ENCODE measurements at places on chromosomes 6 and 20.
A peak's percentile ranks its signal among the peaks of the same experiment; 100 is the strongest.

GRCh38 chr6:16543521-16543920 is 217.7 kb downstream of the ATXN1 start:
- no peak for DNase-seq

- DNase-seq: no peak
Observed at GRCh38 chr20:33704197-33704924, 15.7 kb downstream of the PXMP4 start.

DNA sequence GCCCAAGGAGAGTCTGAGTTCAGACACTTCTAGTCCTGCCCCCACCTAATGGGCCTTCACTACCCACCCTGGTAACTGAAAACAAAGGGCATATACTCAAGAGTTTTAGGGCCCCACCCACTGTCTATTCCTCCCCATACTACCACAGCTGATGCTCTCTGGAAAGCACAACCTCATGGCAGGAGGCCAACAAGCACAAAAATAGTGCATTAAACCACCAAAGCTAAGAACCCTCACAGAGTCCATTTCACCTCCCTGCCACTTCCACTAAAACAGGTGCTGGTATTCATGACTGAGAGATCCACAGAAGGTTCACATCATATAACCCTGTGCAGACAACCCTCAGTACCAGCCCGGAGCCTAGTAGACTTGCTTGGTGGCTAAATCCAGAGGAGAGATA is 132.1 kb upstream of the ADGRB3 start:
- DNase-seq: no peak

DNA sequence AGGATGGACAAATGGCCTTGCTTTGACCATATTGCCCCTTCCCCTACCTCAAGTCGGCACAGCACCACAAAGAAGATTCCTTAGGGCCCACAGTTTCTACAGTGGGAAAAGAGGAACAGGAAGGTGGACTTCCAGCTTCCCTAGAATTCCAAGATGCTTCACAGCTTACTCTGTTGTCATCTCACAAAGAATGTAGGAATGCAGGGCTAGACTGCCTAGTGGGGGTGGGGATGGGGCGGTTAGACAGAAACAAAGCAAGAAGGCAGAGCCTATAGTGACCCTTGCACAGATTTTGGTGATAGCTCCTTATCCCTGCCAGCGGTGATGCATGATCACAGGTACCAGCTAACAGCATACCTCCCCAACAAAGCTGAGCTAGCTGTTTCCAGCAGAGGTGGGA is 607.6 kb upstream of the MAN1A1 start:
- DNase-seq: no peak

GRCh38 chr6:108321253-108321747 is 26.4 kb downstream of the AFG1L start:
- no peak for DNase-seq

GRCh38 chr6:165998072-165998471 is 169.6 kb downstream of the TBXT start:
- DNase-seq: no peak

- DNase-seq: no peak
Observed at GRCh38 chr6:153167907-153168306, 36.8 kb upstream of the RGS17 start.

DNA sequence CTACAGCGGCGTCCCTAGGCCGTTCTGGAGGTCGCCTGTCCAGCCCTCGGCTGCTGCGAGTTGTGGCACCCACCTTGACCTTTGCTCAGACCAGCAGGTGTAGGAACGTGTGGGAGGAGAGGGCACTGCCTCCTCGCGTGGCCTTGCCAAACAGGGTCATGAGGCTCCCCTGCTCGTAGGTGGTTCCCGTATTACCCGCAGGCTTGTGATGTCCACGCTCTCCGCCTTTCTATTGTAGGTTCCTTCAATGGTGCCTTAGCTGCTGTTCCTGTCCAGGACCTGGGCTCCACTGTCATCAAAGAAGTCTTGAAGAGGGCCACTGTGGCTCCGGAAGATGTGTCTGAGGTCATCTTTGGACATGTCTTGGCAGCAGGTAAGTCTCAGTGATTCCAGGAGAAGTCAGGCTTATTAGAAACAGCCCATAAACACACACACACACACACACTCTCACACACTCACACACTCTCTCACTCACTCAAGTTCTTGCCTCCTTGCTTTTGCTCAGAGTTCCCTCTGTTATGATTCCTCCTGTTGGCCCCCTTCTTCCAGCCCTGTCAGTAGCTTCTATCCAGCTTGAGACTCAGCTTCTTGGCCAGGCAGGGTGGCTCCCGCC is 942 bp downstream of the ACAT2 start:
- DNase-seq: peak; percentile 6

DNA sequence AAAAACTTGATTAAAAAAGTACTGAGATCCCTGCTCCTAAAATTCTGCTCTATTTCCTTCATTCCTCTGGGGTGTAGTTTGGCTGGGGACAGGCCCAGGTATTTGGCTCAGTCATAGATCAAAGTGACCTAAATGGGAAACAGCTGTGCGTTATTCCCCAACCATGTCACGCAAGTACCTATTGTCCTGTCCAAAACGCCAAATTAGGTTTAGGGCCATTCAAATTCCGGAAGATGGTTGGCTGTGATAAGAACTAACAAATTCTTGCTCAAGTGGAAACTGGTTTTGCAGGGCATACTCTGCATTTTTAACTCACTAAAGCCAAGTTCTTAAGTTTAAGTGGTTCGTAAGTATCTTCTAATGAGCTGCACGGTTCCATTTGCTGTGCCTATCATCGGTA is 147.6 kb upstream of the TMEM170B start:
- no peak for DNase-seq

DNA sequence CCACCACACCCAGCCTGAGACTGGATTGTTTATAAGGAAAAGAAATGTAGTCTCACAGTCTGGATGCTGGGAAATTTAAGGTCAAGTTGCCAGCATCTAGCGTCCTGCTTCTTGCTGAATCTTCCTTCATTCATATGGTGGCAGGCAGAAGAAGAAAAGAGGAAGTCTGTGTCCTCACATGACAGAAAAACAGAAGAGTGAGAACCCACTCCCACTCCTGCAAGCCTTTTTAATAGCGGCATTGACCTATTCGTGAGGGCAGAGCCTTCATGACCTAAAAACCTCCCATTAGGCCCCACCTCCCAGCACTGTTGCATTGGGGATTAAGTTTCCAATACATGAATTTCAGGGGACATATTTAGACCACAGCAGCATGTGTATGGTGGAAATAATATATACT is 160.8 kb upstream of the BMP2 start:
- no peak for DNase-seq

GRCh38 chr20:59342023-59342957 is 41.9 kb downstream of the EDN3 start:
- no peak for DNase-seq

- no peak for DNase-seq
Observed at GRCh38 chr6:99711302-99711701, 104.7 kb downstream of the PRDM13 start.

GRCh38 chr6:105495515-105495914 is 92.6 kb upstream of the PREP start:
- DNase-seq: no peak

- no peak for DNase-seq
Observed at GRCh38 chr6:13992417-13993055, 67.8 kb downstream of the RNF182 start.

GRCh38 chr6:121614115-121614514 is 178.7 kb downstream of the GJA1 start:
- DNase-seq: no peak

DNA sequence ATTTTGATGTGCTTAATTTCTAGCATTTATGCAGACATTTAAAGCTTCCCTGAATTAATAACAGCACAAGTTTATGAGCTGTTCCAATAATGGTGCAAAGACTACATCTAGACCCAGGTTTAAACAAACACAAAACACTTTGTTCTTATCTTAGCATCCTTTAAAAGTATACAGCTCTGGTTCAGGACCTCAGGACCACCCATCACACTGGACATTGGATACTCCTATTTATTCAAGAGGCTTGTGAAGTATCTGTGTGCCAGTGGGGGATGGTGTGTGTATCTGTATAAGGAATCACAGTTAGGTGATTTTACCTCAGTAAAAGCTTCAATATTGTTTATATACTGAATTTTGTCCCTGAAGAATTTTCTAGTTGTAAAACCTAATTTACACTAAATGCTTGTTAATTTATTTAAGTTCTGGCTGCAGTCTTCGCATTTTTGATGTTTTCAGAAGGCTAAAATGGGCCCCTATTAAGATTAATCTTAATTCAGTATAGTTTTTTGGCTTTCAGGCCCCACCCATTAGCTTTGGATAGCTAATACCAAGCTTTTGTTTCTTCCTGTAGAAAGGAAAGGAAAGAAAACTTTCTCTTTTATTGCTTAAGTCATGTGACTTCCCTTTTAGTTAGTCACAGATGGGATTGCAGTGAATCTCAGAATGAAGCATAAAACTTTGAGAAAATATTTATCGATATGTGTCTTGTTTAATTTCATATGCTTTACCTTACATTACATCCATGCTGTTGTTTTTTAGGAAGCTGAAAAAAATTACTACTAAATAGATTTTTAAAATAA is 13.1 kb downstream of the LIN28B start:
- no peak for DNase-seq

GRCh38 chr6:91824331-91824730 is 1237.5 kb upstream of the MAP3K7 start:
- DNase-seq: no peak

- no peak for DNase-seq
Observed at GRCh38 chr6:71388068-71388744, 99.6 kb downstream of the OGFRL1 start.

DNA sequence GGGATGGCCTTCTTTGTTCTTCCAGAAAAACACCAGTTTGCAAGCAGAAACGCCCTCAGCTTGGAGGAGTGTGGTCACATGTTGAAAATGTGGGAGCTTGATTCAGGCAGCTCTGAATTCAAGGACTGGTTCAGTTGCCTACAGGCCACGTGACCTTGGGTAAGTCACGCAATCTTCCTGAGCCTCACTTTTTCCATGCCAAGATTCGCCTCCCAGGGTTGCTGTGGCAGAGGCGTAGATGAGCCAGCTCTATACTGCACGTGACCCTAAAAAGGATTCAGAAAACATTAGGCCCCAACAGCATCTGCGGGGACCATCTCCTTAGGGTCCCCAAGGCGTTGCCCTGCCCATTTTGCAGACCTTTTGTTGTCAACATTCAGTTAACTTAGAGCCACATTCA is 112.0 kb upstream of the SNX9 start:
- no peak for DNase-seq

- no peak for DNase-seq
Observed at GRCh38 chr20:11111191-11111590, 437.4 kb upstream of the JAG1 start.

DNA sequence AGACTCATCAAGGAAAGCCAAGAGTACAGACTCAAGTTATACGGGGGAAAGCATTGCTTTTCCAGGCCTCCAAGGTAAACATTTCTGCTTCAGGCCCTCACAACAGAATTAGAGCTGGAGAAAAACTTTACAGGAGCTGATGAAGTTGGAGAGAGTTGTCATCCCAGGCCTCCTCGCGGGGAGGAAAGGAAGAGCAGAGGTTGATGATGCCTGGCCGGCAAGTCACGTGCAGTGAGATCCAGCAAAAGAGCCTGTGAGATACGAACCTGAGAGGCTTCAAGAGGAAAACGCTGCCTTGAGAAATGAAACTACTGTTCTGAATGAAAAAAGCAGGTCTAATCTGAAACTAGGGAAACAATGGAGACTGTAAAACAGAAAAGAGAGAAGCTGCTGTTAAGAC is 122.9 kb downstream of the FAM120B start:
- no peak for DNase-seq

GRCh38 chr6:37482606-37483251 is 17.0 kb downstream of the CCDC167 start:
- no peak for DNase-seq

DNA sequence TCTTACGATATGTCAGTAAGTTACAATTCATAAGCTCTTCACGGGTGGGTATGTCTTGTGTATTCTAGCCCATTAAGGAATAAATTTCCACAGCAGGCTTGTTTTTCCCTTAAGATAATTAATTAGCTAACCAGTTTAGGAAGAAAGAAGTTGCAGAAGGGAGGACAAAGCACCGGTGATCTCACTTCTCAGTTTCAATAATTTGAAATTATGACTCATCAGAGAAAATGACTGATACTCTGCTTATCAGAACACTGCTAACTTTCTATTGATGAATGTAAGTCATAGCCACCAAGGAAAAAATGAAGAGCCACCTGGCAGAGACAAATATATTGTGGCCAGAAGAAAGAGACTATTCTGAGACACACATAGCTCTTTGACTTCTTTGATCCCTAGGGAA is 35.0 kb upstream of the ENTPD6 start:
- no peak for DNase-seq

DNA sequence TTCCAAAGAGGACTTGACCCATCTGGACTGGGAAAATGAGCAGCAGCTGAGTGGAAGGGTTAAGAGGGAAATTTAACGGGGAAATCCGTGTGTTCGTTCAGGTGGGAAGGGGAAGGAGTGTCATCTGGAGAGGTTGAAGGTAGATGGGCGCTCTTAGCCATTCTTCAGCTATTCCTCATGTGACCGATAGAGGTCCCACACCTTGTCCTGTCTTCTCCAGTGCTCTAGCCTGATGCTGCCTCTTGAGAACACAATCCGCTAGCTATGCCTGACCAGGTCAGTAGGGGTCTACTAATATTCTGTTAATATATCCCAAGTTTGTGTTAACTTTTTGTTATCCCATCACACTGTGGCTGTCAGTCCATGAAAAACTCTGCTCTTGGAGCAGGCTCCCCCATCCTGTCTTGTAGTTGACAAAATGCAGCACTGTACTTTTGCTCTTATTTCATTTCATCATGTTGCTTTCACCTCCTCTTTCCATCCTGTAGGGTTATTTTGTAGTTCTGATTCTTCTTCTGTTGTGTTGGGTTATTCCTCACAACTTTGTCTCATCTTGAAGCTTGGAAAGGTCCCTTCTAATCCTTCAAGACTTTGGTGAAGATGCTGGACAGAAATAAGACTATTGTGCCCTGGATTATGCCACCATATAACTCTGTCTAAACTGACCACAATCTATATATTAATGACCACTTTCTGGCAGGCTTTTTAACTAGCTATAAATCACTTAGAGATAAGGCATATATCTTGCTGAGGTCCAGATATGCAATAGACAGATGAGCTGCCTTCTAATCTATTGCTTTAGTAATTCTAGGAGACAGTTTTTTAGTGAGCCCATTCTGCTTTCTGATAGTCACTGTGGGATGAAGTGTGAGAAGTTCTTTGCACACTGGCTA is 123.4 kb upstream of the SUPT3H start:
- DNase-seq: no peak

- DNase-seq: no peak
Observed at GRCh38 chr20:51661609-51662178, 106.5 kb downstream of the ATP9A start.

- DNase-seq: no peak
Observed at GRCh38 chr20:48287552-48288170, 502.4 kb upstream of the SULF2 start.

DNA sequence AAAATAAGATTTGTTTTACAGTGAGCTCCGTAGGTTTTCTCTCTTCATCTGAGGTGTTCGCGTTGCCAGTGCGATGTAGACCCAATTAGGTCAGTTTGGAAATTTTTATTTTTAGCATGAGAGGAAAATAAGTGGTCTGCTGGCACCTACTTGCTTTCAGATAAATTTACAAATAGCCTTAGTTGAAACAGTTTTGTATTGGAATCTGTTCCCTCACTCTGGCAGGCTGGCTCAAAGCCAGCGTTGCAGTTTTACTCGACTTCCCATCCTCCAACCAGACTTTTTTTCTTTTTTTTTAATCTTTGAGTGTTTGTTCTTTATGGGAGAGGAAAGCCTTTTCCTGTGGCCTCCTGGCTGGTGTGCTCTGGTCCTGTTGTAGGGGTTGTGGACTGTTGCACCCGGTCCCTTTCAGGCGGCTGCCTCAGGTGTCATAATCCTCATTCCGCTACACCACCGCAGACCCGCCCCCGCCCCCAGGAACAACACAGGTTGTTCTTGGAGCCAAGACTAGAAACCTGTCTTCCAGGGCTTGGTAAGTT is 46.7 kb downstream of the TIAM2 start:
- no peak for DNase-seq

Measured in GM19239 (cell line).